Tibial nerve (tissue), 4 donors: ENCODE measurements at places on chromosomes 12 and 14. TPM values are rescaled to one million over a fixed set of nuclear protein-coding genes. Genes with fewer than 3 reads are reported as not detected.

The TAS2R7 gene
- 1.5 TPM for total RNA-seq

The GPR132 gene
- 6.7 TPM for total RNA-seq

The CCDC88C gene
- 12.6 TPM for total RNA-seq

DNA sequence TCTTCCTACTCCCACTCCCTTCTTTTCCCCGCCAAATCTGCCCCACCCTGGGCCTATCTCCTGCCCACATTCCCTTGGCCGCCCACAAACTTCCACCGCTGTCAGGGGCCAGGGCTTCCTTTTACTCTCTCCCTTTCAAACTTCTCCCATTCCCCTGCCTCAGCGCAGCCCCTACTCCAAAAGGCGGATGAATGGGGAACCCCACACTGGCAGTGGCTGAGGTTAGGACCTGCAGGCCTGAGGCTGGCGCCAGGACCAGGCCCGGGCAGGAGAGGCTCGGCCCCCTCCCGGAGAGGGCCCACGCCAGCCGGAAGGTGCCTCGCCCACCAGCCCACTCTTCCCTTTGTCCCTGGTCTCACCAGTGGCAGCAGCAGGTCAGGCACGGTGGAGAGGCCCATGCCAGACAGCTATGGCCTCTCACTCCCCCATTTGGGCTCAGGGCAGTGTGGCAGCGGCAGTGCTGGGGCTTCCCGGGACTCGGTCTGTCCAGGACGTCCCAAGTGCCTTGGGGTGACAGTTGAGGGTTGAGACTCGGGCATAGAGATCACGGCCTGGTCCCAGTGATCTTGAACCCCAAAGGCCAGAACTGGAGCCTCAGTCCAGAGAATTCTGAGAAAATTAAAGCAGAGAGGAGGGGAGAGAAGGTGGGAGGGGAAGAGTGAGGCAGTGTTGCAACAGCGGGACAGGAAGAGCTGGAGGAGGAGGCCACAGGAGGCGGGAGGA is at the start of gene TNFRSF1A:
Gene TNFRSF1A (minus strand): TSS at position 660 of the 723 bp plus-strand sequence. CDS start 262 bp downstream, at position 398.
- no peaks in the 10 kb centered on the region for H3K36me3 ChIP-seq
- peaks cover 80% of the 10 kb centered on the region for H3K4me1 ChIP-seq
- peak within 1 kb of the TSS; percentile 99 for H3K27ac ChIP-seq
- DNase-seq = peak; percentile 78
- peak within 1 kb of the TSS; percentile 89 for H3K4me3 ChIP-seq
- H3K27me3 ChIP-seq = no peaks in the 10 kb centered on the region

The RNASE7 gene
- total RNA-seq = not detected

The FCF1 gene
- 16.8 TPM for total RNA-seq

The RPL10L gene
- not detected for total RNA-seq

GRCh38 chr12:25063873-25064628 is 115.2 kb upstream of the BCAT1 start:
- H3K4me3 ChIP-seq = no peak overlapping the region
- no peaks in the 10 kb centered on the region for H3K36me3 ChIP-seq
- DNase-seq = no peak
- H3K27me3 ChIP-seq = no peaks in the 10 kb centered on the region
- H3K27ac ChIP-seq = no peak overlapping the region
- no peaks in the 10 kb centered on the region for H3K4me1 ChIP-seq

GRCh38 chr14:35826218-35826951 is at the start of gene BRMS1L:
TSS of gene BRMS1L (plus strand) at chr14:35826338. CDS start at chr14:35826517, 179 bp downstream.
- no peaks in the 10 kb centered on the region for H3K27me3 ChIP-seq
- H3K4me1 ChIP-seq = no peaks in the 10 kb centered on the region
- peak within 1 kb of the TSS; percentile 97 for H3K27ac ChIP-seq

DNA sequence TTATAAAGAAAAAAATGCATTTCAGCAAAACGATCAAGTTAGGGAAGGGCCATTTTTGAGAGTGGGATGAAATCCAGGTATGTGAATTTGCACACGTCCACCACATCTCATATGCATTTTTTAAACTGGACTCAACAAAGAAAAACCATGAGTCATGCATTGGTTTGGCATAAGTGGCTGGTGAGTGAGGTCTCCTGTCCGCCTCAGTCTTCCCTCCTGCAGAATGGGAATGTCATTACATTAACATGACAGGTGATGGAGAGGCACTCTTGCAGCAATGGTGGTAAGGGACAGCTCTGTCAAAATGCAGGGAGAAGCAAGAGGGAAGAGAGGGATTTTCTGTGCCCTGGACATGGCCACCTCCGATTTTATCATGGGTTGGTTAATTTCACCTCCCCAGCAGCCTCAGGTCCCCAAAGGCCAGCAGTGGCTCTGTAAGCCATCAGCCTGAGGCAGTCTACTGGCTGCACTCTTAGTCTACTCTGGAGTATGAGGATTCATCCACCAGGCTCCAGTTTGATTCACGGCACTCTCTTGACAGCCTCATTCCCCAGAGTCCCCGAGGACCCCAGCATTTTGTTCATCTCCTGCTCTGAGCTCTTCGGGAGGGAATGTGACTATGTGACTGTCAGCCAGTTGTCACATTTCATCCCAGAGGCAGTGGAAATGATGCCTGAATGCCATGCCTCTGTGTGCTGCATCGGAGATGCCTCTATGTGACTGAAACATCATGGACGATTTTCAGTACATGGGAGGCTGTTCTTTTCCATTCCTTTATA is 17.1 kb upstream of the PWP1 start:
- H3K27me3 ChIP-seq = no peaks in the 10 kb centered on the region
- H3K4me3 ChIP-seq = no peak overlapping the region
- no peak for DNase-seq
- H3K4me1 ChIP-seq = no peaks in the 10 kb centered on the region
- no peaks in the 10 kb centered on the region for H3K36me3 ChIP-seq
- H3K27ac ChIP-seq = no peak overlapping the region

DNA sequence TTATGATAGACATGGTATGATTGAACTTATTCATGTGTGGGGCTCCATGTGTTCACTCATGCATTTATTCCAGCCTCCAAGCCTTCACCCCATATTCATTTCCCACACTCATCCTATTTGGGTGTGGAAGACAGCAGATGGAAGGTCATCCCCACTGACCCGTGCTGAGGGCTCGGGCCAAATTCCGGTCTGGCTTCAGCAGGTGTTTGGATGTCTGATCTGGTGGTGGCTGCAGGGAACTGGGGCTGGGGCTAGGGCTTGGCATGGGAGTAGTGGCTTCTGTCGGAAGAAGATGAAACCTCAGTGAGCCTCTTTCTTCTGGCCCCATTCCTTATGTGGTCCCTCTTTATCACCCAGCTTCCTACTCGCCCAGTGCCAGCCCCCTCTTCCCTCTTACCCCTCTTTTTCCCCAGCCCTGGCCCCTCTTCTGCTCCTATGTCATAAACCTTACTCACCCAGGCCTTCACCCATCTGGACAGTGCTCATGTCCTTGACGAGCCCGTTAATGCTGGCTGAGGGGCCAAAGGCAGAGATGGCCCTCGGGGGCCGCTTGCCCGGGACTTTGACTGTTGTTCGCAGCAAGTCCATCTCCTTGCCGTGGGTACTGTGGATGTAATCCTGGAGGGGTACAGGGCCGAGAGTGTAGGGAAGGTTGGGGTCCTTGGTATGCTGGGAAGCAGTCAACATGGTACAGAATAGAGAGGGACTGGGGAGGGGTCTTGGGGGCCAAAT is 8.0 kb downstream of the AGAP2 start:
- no peak overlapping the region for H3K27ac ChIP-seq
- peaks cover 33% of the 10 kb centered on the region for H3K27me3 ChIP-seq
- no peaks in the 10 kb centered on the region for H3K4me1 ChIP-seq
- no peak for DNase-seq
- no peaks in the 10 kb centered on the region for H3K36me3 ChIP-seq
- H3K4me3 ChIP-seq = no peak overlapping the region

GRCh38 chr14:95686935-95687334 is 709 bp downstream of the TCL1B start:
- H3K4me1 ChIP-seq = no peaks in the 10 kb centered on the region
- no peaks in the 10 kb centered on the region for H3K36me3 ChIP-seq
- H3K27me3 ChIP-seq = no peaks in the 10 kb centered on the region
- DNase-seq = no peak
- no peak overlapping the region for H3K27ac ChIP-seq

GRCh38 chr14:99118946-99119345 is 153.1 kb downstream of the BCL11B start:
- DNase-seq = no peak
- no peak overlapping the region for H3K27ac ChIP-seq
- no peaks in the 10 kb centered on the region for H3K4me1 ChIP-seq
- no peaks in the 10 kb centered on the region for H3K36me3 ChIP-seq
- H3K27me3 ChIP-seq = peaks cover 18% of the 10 kb centered on the region
- H3K4me3 ChIP-seq = no peak overlapping the region

DNA sequence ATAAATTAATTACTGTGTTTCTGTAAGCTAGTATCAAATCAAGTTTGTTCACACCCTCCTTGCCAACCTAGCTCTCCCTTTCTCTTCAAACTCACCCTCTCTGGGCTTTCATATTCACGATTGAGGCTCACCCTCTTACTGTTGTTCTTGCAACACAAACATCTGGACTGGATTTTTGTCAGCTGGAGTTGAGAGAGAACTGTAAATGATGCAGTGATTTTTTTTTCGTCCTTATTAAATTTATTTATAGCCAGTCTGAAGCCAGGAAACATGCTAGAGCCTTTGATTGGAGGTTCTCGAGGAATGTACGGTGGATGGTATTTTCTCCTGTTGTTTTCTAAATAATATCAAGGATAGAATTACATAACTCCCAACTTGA is 485.1 kb downstream of the ZFP36L1 start:
- H3K27ac ChIP-seq = no peak overlapping the region
- H3K36me3 ChIP-seq = no peaks in the 10 kb centered on the region
- H3K4me1 ChIP-seq = peaks cover 33% of the 10 kb centered on the region
- no peak overlapping the region for H3K4me3 ChIP-seq
- no peaks in the 10 kb centered on the region for H3K27me3 ChIP-seq
- no peak for DNase-seq

- H3K36me3 ChIP-seq = no peaks in the 10 kb centered on the region
- H3K27me3 ChIP-seq = no peaks in the 10 kb centered on the region
- no peaks in the 10 kb centered on the region for H3K4me1 ChIP-seq
- no peak overlapping the region for H3K27ac ChIP-seq
- no peak for DNase-seq
- no peak overlapping the region for H3K4me3 ChIP-seq
These were observed 7.5 kb upstream of the LHX5 start for GRCh38 chr12:113479216-113479589.

The ABCD4 gene
- total RNA-seq = 79.2 TPM

The ANKS1B gene
- 19.5 TPM for total RNA-seq

GRCh38 chr12:101863981-101864380 is 13.4 kb upstream of the DRAM1 start:
- no peaks in the 10 kb centered on the region for H3K36me3 ChIP-seq
- H3K4me3 ChIP-seq = no peak overlapping the region
- H3K27ac ChIP-seq = no peak overlapping the region

The IFT81 gene
- total RNA-seq = 11.5 TPM

The DAO gene
- not detected for total RNA-seq

DNA sequence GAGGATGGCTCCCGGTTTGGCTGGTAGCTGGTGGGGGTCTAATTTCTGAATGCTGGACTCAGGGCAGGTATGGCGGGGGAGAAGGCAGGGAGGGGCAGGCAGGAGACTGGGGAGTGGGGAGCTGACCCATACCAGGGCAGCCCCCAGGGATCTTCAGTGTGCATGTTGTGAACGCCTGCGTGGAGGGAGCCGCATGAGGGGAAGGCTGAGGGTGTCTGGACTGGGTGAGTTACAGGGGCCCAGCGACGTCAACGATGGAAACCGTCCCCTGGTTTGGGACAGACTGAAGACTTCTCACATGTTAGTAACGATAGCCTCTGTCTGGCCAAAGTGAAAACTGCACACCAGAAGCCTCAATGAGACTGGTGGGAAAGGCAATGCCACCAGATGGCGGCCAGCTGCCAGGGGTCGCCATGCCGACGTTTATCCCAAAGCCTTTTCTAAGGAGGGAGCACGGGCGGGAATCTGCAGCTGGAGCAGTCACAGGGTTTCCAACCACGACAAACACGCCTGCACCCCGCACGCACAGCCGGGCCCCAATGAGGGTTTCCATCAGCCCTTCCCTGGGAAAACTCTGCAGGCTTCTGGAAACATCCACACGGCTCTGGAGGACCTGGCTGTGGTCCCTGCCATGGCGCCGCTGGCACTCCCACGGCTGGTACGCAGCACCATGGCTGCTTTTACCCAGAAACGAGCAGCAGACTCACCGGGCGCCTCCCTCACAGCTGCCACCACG is 14.0 kb downstream of the PGAM5 start:
- H3K4me1 ChIP-seq = no peaks in the 10 kb centered on the region
- H3K27me3 ChIP-seq = no peaks in the 10 kb centered on the region
- no peak for DNase-seq
- H3K36me3 ChIP-seq = peaks cover 33% of the 10 kb centered on the region
- no peak overlapping the region for H3K27ac ChIP-seq

The RBM25 gene
- 112 TPM for total RNA-seq

GRCh38 chr14:104892531-104893434 is 27.7 kb downstream of the CEP170B start:
- no peaks in the 10 kb centered on the region for H3K27me3 ChIP-seq
- H3K36me3 ChIP-seq = no peaks in the 10 kb centered on the region
- H3K4me1 ChIP-seq = no peaks in the 10 kb centered on the region

DNA sequence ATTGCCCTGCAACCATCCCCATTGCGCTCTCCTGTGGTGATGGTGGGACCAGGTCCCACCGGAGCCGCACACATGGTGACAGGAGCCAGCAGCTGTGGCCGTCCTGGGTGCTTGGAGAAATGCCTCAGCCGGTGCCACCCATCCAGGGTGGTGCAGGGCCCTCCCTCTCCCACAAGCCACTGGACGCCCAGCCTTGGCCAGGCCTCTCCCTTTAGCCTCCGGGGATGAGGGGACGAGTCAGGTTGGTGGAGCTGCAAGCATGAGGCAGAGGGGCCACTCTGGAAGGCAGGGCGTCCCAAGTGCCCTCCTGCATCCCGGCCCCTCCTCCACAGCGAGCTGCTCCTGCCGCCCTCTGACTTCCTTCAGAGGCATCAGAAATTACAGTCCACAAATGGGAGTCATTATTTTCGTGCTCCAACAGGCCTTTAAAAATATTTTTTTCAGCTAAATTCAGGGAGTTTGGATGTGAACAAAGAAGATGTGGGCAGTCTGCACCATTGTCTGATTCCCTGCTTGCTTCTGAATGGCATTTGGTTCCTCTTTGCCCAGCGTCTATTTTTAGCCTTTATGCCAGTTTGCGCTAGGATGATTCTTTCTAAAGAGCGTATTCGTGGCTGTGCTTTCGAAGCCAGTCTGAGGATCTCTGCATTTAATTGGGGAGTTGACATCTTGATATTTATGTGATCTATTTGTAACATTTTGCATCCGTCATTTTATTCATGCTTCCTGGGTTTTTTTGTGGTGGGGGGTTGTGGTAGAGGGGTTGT is 189.4 kb downstream of the ADGRD1 start:
- H3K36me3 ChIP-seq = no peaks in the 10 kb centered on the region
- peaks cover 4% of the 10 kb centered on the region for H3K4me1 ChIP-seq
- H3K27me3 ChIP-seq = no peaks in the 10 kb centered on the region
- DNase-seq = no peak
- no peak overlapping the region for H3K4me3 ChIP-seq

- no peak overlapping the region for H3K4me3 ChIP-seq
- no peaks in the 10 kb centered on the region for H3K36me3 ChIP-seq
- H3K27me3 ChIP-seq = no peaks in the 10 kb centered on the region
- no peak for DNase-seq
These were observed 6.0 kb upstream of the MANSC4 start for GRCh38 chr12:27785882-27786570.

GRCh38 chr12:17035372-17035771 is 429.4 kb upstream of the LMO3 start:
- H3K4me1 ChIP-seq = no peaks in the 10 kb centered on the region
- DNase-seq = no peak
- no peaks in the 10 kb centered on the region for H3K27me3 ChIP-seq
- no peaks in the 10 kb centered on the region for H3K36me3 ChIP-seq

GRCh38 chr12:110656071-110656655 is 32.8 kb downstream of the HVCN1 start:
- H3K27ac ChIP-seq = no peak overlapping the region
- DNase-seq = no peak
- peaks cover 3% of the 10 kb centered on the region for H3K4me1 ChIP-seq
- no peak overlapping the region for H3K4me3 ChIP-seq
- peaks cover 61% of the 10 kb centered on the region for H3K36me3 ChIP-seq
- H3K27me3 ChIP-seq = no peaks in the 10 kb centered on the region

The SMIM41 gene
- total RNA-seq = 16.5 TPM
